Epithelial cell of prostate (primary cell): ENCODE measurements at places on chromosomes 13 and 19.

GRCh38 chr19:1026783-1027649 lies 608 bp downstream of the CNN2 start:
- DNase-seq: no peak

DNA sequence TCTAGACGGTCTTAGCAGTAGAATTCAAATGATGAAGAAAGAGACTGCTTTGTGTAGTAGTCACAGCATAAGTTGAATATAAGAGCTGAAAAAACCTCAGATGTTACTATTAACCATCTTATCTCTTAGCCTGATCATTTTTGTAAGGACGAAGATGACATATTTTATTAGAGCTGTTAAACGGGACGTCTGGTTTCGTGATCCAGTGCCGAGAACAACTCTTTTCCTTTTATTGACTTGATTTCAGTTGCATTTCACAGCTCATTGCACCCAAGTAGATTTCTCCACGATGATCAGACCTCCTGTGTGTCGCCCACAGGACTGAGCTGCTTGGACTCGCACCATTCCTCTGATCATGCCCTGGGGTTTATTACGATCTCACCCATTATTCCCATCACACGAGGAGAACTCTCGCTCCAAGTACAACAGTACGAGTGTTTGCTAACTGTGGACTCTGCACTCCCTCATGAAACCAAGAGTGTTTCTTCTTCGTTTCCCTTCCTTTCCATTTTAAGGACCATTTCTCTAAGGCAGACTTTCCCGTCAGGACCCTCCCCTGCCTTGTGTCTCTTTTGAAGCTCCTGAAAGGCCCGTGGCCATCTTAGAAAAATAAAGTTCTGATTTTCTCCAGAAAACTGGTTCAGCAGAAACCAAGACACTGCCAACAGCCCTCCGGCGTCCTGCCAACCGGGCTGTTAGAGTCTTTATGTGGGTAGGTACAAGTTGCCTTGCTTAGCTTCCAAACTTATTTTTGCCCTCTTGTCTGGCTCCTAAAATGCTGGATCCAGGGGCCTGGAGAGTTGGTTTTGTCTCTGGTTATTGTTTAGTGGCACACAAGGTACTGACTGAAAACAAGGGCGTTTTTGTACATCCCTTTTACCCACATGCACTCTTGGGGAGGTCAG lies 48.2 kb upstream of the RNF113B start:
- no peak for DNase-seq

- DNase-seq: peak; percentile 3
Measured at GRCh38 chr19:3243819-3244700, 19.6 kb downstream of the CELF5 start.

DNA sequence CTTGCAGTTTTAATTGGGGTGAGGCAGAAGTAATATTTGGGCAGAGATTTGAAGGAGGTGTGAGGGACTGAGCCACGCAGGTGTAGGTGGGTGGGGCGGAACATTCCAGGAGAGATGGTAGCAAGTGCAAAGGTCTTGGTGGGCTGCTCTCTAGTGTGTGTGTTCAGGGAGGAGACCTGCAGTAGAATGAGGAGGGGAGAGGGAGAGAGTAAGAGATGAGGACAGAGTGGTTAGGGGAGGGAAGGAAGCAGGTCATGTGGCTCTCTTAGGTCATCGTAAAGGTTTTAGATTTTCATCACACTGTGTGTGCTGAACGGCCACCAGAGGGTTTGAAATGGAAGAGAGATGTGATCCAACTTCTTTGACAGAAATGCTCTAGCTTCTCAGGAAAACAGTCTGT lies 33.5 kb downstream of the WASF3 start:
- DNase-seq: no peak

- no peak for DNase-seq
Measured at GRCh38 chr19:16193466-16193865, 4.2 kb upstream of the AP1M1 start.
